Activated naive CD4-positive, alpha-beta T cell (primary cell): ENCODE measurements at places on chromosomes 1 and 21.

DNA sequence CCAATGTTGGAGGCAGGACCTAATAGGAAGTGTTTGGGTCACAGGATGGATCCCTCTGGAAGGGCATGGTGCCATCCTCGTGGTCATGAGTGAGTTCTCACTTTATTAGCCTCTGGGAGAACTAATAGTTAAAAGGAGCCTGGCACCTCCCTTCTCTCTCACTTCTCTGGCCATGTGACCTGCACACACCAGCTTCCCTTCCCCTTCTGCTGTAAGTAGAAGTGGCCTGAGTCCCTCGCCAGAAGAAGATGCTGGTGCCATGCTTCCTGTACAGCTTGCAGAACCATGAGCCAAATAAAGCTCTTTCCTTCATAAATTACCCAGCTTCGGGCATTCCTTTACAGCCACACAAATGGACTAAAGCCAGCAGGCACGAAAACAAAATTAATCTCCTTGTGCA lies 23.6 kb downstream of the ACOT7 start:
- no peak for DNase-seq

DNA sequence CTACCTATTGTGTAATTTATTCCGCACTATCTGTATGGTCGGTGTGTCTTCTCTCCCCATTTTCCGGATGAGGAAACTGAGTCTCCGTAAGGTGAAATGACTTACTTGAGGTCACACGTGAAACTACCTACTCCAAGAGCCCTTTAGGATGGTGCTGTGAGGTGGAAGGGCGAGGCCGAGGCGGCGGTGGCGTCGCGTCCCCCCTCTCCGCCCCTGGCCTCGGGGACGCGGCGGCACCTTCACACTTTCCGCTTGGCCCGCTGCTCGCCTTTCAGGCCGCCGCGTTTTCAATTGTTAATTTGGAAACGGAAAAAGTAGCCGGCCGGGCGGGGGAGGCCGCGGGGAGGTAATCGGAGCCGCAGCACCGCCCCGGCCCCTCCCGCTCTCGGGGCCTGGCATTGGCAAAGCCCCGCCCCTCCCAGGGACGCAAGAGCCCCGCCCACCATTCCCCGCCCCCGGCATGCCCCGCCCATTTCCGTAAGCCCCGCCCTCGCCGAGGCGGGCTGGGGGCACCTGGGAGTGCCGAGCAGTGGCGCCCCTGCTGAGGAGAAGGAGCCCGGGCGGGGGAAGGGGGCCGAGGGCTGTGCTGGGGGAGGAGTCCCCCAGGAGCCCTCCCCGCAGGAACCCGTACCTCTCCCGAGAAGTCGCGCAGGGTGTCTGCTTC lies 18.6 kb downstream of the KCNQ4 start:
- DNase-seq = peak; percentile 82

DNA sequence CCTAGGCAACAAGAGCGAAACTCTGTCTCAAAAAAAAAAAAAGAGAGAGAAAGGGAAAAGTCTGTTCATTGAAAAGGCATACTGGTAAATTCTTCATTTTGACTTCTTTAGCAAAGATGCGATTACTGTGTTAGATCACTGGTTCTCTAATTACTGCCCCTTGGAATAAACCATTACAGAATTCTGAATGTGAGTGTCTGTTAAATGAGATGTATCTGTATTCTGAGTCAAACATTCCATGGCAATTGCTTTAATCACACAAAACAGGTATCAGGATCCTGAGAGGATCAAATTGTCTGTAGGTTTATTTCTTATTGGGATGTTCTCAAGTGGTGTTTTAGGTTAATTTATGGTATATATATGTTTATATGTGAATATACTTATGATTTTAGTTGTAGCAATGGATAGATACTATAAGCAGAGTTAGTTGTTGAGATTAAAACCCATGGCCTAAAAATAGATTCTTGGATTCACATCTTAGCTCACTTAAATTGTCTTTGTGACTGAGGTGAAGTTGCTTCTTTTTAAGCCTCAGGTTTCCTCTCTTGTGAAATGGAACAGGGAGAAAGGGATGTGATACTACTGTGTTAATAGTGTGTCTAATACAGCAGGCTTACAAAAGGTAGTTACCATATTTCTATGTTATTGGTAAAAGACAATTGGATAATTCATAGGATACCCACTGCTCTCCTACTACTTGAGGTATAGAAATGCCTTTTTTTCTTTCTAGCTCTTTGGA lies 16.2 kb downstream of the SRRM1 start:
- DNase-seq = no peak

DNA sequence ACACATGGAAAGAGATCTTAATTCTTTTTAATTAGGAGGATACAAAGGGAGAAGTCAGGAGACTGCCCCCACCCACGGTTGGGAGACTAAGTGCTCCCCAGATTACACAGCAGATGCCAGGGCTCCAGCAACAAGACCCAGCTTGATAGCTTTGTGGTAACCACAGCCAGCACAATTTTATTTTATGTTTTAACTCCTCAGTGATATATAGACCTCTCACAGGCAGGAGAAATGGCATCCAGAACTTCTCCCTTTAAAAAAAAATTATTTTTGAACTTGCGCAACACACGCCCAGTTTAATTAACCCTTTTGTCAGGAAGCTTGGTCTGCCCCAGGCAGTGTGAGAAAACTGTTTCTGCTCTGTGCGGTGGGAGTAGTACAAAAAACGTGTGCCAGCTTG lies 62.6 kb upstream of the ACOT11 start:
- no peak for DNase-seq

GRCh38 chr1:156748670-156749418 lies 2.6 kb downstream of the HDGF start:
- DNase-seq = no peak

GRCh38 chr1:8985915-8986813 lies 40.1 kb downstream of the SLC2A7 start:
- DNase-seq = no peak

DNA sequence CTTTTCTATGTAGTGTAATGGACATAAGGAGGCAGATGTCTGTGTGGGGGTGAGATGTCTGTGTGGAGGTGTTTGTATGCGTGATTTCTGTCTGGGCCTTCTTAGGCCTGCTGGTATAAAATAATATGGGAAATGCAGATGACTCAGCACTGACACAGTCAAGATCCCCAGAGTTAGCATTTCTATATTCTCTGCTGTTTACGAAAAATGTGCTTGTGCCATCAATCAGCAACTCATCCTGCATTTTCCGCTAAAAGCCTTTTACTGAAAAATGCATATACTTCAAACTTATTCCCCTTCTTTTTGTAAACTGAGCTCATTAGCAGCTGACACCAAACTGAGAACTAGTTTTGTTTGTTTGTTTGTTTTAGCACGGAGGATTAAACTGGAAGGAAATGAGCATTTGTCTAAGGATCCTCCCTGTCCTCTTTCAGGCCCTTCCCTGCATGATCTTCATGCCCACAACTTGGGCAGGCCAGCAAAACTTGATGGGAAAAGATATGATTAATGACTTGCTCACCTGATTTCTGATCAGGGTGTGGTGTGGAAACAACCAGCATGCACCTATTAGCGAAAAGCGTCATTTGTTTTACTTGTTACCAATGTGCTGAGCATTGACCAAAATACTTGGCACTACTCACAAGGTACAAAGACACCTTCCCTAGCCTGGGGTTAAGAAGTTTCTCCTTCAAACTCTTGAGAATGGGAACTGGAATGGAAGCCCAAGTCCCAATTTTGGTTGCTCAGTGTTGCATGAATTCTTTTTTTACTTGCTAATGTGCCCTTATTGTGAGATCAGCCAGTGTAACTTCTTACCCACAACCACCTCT lies 77.4 kb downstream of the NDUFS5 start:
- DNase-seq = no peak

DNA sequence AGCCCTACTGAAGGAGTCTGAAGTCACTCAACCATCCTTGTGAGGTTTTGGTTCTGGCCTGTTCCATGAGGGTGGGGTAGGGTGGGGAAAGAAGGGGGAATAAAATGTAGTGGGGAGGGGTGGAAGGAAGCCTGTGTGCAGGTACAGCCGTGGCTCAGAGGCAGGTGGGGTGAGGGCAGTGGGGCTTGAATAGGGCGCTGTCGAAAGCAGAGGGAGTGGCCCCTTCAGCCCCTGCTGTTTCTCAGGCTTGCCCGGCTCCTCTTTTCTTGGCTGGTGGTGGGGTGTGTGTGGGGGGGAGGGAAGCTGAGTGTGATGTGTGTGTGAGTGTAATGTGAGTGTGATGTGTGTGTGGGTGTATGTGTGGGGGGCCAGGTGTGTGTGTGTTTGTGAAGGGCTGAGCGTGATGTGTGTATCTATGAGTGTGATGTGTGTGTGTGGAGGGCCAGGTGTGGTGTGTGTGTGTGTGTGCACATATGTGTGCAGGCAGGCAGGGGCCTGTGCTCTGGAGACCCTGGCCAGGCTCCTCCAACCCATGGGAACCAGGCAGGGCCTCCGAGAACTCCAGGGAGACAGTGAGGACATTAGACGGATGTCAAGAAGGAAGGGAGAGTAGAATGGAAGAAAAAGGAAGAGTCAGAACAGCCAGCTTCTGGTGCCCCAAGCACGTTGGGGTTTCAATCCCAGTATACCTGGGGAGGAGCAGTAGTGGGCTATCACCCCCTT lies 9.0 kb downstream of the SOX13 start:
- DNase-seq = no peak

- DNase-seq = no peak
Measured at GRCh38 chr1:18351735-18352134, 129.0 kb upstream of the KLHDC7A start.

DNA sequence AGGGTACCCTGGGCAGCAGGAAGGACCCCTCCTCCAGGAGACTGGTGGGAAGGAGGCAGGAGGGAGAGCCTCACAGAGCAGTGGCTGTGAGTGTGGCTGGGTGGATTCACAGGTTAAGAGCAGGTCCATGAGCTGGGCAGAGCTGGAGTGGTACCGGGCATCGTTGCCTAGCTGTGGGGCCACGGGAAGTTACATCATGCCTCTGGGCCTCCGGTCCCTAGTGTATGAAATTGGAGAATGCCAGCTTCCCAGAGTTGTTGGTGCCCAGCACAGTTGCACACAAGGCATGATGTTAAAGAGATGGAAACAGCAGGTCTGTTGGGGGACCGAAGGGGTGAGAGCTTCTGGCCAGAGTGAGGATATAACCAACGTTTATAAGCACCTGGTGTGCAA lies 18.5 kb downstream of the FOXO6 start:
- DNase-seq = no peak

DNA sequence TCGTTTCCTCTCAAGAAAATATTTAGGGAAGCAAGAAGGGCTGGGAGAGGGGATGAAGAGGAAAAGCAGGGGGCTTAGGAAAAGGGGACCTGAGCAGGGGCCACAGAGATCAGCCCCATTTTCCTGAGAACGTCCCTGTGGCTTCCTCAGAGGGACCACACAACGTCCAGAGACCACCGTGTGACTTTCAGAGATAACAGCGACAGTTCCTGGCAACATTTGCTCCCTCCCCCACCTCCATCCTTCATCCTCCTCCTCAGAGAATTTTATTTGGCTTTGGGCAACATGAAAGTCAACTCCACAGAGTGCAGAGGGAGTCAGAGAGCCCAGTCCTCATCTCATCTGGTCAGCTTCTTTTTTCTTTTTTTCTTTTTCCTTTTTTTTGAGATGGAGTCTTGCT lies 50.9 kb downstream of the RUNX1 start:
- no peak for DNase-seq

DNA sequence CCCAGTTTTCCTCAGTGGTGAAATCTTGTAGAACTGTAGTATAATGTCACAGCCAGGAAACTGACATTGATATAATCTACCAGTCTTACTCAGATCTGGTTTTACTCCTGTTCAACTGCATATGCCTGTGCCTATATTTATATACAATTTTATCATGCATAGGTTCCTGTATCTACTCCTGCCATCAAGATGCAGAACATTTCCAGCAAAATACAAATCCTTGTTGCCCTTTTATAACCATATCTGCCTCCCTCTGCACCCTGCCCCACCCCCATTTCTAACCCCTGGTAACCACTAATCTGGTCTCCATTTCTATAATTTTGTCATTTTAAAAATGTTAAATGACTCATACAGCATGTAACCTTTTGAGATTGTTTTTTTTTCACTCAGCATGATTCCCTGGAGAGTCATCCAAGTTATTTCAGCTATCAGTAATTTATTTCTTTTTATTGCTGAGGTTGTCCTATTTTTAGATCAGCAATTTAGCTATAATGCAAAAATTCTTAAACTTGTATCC lies 8.1 kb downstream of the UTP25 start:
- no peak for DNase-seq

DNA sequence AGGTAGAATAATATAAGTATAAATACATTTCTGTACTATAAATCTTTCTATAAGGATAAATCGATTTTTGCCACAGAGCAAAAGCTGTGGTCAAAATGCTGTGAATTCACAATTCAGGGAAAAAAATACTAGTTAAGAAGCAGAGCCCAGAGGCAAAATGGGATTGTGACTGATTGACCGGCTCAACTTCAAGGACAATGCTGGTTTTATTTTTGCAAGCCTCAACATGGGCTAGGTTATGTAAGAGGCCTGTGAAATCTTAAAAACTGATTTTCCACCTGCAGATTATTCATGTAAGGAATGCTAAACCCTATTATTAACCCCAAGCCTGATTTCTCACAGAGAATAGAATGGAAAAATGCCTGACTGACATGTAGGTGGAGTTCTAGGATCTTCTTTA lies 155.1 kb downstream of the HHAT start:
- no peak for DNase-seq

GRCh38 chr1:198575798-198576641 lies 35.5 kb upstream of the ATP6V1G3 start:
- DNase-seq = no peak

GRCh38 chr1:46176211-46176865 lies at the start of gene P3R3URF:
Gene P3R3URF, minus strand, starts transcription at chr1:46176488. Its CDS starts 17 bp downstream, at chr1:46176471.
- no peak for DNase-seq

- DNase-seq = no peak
Measured at GRCh38 chr1:7145947-7146346, 360.7 kb downstream of the CAMTA1 start.

GRCh38 chr1:14553711-14554110 lies 44.8 kb upstream of the KAZN start:
- DNase-seq = no peak
